Stimulated activated CD4-positive, alpha-beta T cell treated with anti-CD3 and anti-CD28 coated beads, Interleukin-1b, Interleukin-23, amount 100 ng/mL, for 4 hours (primary cell): ENCODE measurements at places on chromosomes 5 and 9.

DNA sequence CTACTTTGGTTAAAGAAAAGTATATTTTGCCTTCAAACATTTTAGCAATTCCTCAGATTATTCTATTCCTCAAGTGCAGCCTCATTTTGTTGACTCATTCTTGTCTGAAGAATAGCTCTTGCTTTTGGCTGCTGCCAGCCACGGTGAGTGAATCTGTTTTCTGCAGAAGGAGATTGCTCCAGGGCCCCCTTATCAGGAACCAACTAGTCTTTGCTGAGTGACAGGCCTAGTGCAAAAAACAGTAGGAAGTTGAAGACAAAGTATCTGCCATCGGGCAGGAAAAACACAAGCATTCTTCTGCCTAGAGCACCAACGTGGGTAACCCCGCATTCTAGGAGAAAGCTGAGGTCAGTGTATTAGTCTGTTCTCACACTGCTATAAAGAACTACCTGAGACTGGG lies 42.3 kb downstream of the ZNF883 start:
- no peak for DNase-seq

DNA sequence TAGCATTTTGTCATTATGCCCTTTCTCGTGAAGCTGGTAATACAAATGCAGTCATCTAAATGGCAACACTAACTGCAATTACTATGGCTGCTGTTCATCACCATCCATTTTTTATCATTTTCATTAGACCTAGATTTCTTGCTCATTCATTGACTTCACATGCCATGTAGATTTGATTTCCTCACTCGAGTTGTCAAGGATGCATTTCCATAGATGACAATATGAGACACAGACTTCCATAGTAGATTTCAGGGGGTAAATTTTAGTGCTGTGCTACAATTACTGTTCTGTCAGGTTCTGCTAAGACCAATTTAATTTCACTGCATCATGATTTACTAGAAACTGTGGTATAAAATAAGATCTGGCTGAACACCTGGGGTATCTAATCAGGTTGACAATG lies 589.2 kb downstream of the SEMA5A start:
- no peak for DNase-seq

GRCh38 chr5:9653811-9654210 lies 23.7 kb upstream of the TAS2R1 start:
- no peak for DNase-seq

DNA sequence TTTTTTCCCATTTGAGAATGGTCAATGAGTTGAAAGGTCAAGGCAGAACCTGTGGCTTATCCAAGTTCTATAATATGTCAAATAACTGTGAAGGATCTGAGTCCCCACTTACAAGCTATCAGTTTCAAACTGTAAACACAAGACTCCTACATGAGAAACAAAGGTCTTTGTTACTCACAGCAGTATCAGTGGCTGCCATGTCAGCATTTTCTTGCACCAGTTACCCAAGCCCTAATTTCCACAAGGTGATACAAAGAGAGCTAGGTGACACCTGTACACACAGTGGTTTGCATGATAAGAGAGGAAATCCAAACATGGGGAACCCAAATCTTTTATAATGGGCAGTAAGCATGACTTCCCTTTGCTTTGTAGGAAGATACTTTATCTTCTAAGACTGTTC lies 8.0 kb upstream of the UBQLN1 start:
- DNase-seq = no peak

- no peak for DNase-seq
These were observed at the start of gene ZNF618 for GRCh38 chr9:113876151-113876992. Gene ZNF618 (plus strand): TSS chr9:113876309. CDS start chr9:113876381, 72 bp downstream.

DNA sequence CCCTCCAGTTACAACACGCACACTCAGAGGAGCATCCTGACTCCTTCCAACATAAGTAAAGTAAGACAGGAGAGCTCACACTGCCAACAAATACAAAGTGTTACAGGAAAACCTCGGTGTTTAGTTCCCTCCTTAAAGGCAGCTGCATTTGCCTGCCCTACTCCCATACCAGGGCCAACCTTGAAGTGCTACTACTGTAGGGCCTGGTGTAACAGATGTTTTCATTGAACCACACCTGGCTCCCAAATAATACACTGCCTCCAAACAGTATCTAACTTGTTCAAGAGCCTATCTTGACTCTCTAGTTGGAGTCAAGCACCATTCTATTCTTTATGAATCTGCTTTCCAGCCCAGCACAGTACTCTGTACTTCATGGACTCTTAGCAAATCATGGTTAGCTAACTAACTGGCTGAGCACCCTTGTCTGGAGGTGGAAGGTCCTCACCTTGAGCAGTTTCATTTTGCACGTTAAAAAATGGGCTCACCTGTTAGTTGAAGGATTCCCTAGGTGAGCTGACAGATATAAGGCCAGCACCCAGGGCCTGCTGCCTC lies 34.6 kb downstream of the TTC39B start:
- DNase-seq = no peak

DNA sequence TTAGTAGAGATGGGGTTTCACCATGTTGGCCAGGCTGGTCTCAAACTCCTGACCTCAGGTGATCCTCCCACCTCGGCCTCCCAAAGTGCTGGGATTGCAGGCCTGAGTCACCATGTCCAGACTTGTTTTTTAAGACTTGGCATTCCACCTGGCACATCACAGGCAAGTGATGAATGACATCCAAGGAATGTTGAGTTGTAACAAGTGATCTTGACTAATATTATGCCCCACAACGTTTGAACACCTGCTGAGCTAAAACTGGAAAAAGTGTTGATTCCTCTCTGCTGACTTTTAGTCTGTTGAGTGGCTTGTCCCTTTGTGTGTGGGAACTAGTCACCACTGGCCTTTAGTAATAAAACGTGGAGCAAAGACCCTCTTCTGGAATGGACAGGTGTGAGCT lies 54.6 kb downstream of the SUB1 start:
- no peak for DNase-seq

- no peak for DNase-seq
These were observed 77.0 kb upstream of the SMIM32 start for GRCh38 chr5:136269973-136270372.

- no peak for DNase-seq
These were observed 14.1 kb downstream of the LCN10 start for GRCh38 chr9:136728548-136729123.

GRCh38 chr9:138117836-138118235 lies 240.3 kb downstream of the CACNA1B start:
- no peak for DNase-seq

- DNase-seq = no peak
These were observed 144.7 kb downstream of the CFAP90 start for GRCh38 chr5:7706256-7706655.

DNA sequence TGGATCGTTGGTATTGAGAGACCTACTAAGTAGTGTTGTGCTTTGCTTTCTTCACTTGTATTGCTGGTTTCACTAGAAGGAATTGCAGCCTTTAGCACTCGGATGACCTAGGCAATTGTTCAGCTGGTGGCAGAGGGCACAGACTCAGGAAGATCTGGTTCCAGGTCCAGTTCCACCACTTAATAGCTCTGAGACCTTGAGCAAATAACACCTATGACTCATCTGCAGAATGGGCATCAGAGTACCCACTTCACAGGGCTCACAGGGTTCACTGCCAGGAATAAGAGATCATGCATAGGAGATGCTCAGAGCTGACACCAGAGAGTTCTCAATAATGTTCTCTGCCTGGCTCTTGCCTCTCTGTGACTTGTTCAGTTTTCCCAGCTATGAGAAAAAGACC lies 133.6 kb downstream of the SIL1 start:
- no peak for DNase-seq

GRCh38 chr9:74975538-74975937 lies 22.8 kb upstream of the C9orf40 start:
- no peak for DNase-seq

GRCh38 chr5:157362502-157362901 lies 96.6 kb downstream of the CYFIP2 start:
- no peak for DNase-seq

- no peak for DNase-seq
These were observed 119.4 kb upstream of the ACTBL2 start for GRCh38 chr5:57601996-57602395.

DNA sequence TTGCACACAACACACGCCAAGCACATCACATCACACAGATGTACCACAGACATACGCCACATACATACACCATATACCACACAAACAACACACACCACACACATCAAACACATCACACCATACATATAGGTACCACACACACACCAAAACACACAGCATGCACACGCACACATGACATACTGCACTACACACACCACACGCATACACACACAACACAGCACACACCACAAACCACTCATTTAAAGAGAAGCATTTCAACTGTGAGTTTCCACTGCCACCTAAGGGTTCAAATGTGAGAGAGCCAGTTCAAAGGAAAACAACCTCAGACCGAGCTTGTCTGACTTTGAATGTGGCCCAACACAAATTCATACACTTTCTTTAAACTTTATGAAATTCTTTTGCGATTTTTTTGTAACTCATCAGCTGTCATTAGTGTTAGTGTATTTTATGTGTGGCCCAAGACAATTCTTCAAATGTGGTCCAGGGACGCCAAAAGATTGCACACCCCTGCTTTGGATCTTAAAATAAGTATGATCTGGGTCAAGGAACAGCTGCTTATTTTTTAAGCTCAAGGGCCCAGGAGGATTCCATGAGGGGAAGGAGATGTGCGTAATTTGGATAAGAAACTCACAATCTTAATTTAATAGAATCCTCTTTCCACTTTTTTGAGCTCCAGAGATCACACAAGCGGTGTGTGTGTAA lies 494.6 kb downstream of the GADD45G start:
- no peak for DNase-seq

- DNase-seq = no peak
These were observed 2384.6 kb upstream of the WWC1 start for GRCh38 chr5:165906871-165907270.

GRCh38 chr5:78467752-78468357 lies 107.4 kb downstream of the SCAMP1 start:
- DNase-seq = no peak

DNA sequence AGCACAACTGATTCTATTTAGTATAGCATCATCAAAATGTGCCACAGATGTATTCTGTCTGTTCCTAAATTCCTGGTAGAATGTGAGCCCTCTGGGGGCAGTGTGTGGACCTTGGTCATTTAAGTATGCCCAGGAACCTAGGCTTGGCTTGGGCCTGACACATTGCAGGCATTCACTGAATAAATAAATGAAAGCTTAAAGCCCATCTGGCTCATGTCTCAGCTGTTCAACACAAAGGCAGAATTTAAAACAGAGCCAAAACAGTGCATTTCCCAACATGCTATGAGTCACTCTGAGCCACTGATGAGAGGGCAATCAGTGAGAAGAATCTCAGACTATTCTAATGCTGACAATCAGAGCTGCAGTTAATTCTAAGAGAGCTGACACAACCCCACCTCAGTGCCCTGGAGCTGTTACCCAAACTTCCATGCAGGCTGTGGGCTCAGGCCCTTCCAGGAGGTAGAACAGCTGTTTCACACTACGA lies 8.1 kb downstream of the FAM193B start:
- DNase-seq = no peak

DNA sequence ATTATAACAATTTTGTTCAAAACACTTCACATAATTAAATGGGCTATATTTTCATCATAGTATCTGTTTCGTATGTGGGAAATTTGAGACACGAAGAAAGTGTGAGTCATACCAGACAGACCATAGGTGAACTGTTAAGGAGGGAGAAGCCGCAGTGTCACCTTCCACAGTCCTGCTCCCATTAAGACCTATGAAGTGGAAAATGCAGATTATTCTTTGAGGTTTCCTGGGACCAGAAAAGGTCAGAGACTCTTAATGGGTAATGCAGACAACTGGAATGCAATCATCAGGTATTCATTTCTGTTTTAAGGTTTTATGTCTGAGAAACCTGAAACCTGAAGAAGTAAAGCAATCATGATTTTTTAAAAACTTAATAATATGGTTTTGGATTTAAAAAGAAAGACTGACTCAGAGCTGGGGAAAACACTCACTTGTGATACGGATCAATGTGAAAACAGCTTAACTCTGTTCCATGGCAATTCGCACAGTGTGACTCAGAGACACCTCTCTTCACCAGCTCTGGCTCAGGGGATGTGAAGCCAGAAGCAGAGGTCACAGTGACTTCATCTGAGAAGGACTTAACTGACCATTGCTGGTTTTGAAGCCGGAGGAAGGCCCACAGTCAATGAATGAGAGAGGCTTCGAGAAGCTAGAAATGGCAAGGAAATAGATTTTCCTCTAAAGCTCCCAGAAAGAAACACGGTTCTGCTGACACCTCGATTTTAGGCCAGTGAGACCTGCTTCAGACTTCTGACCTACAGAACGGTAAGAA lies 17.2 kb upstream of the GCNT1 start:
- no peak for DNase-seq

GRCh38 chr9:71984831-71985281 lies 73.4 kb downstream of the C9orf85 start:
- no peak for DNase-seq

- no peak for DNase-seq
These were observed 57.4 kb downstream of the FEM1C start for GRCh38 chr5:115487168-115487567.

DNA sequence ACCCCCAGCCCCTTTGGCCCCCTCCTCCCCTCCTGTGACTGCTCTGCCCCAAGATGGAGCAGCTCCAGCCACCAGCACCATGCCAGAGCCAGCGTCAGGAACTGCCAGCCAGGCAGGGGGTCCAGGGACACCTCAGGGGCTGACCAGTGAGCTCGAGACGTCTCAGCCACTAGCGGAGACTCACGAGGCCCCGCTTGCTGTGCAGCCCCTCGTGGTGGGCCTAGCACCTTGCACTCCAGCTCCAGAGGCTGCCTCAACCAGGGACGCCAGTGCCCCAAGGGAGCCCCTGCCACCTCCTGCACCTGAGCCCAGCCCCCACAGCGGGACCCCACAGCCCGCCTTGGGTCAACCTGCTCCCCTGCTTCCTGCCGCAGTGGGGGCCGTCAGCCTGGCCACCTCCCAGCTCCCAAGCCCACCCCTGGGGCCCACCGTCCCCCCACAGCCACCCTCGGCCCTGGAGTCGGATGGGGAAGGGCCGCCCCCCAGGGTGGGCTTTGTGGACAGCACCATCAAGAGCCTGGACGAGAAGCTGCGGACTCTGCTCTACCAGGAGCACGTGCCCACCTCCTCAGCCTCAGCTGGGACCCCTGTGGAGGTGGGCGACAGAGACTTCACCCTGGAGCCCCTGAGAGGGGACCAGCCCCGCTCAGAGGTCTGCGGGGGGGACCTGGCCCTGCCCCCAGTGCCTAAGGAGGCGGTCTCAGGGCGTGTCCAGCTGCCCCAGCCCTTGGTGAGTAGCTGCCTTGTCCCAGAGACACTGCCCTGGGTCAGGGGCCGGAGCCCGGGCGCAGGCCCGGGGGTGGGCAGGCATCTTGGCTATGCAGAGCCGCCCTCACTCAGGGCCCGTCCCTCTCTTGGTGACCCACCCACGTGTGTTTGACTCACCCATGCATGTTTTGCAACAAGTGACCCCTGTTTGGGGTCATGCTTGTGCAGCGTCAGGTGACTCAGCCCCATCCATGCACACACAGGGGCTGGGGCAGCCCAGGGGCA lies 105.2 kb downstream of the WNK2 start:
- DNase-seq = no peak

DNA sequence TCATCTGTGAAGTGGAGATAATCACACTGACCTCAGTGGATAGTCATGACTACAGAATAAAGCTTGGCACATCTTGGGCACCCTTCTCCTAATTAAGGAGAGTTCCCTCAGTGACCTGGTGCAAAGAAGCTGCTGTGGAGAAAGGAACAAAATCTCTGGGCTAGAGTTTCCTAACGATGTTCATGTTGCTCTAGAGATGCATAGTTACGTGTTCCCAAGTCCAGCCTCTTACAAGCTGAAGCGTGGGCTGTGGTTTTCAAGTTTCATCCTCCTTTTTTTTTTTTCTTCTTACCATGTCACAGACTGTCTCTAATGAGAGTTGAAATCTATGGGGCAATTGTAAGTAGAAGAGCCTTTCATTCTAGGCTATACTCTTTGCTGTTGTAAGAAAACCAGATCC lies 113.8 kb downstream of the DOCK8 start:
- no peak for DNase-seq
